ENCODE measurements at places on chromosomes 2 and 18.

DNA sequence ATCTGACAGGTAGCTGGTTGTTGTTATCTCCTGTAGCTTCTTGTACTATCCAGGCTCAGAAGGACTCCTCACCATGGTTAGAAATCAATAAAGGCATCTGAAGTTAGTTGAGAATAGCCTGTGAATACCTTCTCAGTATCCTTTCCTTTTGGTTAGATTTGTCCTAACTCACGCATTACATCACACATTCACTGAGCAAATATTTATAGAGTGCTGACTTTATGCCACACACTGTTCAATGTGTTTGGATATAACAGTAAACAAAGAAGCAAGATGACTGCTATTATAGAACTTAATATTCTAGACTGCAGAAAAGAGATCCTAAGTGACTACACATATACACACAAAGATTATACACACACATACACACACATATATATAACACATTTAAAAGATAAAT lies 889.9 kb upstream of the CHAC2 start:
- DNase-seq, result no peak

DNA sequence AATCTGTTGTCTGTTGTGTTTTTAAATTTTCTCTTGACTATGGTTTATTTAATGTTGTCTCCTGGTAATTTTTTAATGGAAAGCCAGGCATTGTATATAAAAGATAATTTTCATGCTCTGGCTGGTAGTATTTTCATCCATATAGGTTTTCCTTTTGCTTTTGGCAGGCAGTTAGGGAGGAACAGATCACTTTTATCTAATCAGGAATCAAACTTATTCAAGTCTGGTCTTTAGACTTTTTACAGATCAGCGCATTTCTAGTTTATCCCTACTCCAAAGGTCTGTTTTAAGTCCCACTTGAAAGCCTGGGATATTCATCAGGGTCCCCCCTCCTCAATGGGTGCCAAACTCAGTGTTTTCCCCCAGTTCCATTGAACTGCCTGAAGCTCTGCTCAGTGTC lies 17.2 kb downstream of the PLB1 start:
- DNase-seq, result no peak

DNA sequence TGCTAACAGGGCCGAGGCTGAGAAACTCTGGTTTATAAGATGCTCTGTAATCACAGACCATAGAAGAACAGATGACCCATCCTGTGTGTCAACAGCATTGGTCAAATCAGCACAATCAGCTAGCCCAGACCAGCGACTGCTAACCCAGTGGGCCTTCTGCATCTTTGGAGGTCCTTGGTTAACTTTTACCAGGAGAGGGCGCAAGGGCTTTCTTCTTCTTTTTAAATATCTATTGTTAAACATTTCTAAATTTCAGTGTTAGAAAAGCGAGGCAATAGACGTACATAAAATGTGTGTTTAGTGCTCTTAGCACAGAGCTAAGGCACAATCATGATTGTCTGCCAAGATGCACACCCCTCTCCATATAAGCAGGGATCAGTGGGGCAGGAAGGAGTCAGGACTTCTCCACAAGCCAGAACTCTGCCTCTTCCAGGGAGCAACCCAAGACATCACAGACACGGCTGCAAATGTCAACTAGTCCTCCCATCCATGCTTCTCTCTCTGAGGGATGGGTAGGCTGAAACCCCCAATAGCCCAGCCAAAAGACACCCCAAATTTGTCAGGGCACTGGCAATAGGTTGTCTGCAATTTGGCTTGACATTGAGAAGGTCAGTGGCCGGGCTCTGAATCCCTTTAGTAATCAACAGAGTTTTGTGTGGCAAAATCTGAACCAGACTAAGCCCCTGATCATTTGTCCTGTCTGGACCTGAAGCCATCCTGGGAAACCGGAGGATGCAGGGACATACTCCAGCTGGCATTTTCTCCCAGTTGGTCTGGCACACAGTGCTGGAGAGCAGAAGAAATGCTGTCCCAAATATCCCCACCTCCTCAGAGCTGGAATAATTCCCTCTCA lies 188.2 kb downstream of the BCL2 start:
- DNase-seq, result no peak

- DNase-seq, result no peak
Measured at GRCh38 chr2:106197878-106198277, 3.8 kb upstream of the UXS1 start.

- no peak for DNase-seq
Measured at GRCh38 chr2:74052732-74053710, 68.3 kb downstream of the TET3 start.
